ENCODE measurements at places on chromosomes 2 and 18. TPM values are rescaled to one million over a fixed set of nuclear protein-coding genes. Genes with fewer than 3 reads are reported as not detected.

- no peak for DNase-seq
These were observed 352.6 kb upstream of the MYT1L start for GRCh38 chr2:2683606-2684224.

GRCh38 chr2:11647834-11648600 lies 22.0 kb downstream of the NTSR2 start:
- no peak for DNase-seq

DNA sequence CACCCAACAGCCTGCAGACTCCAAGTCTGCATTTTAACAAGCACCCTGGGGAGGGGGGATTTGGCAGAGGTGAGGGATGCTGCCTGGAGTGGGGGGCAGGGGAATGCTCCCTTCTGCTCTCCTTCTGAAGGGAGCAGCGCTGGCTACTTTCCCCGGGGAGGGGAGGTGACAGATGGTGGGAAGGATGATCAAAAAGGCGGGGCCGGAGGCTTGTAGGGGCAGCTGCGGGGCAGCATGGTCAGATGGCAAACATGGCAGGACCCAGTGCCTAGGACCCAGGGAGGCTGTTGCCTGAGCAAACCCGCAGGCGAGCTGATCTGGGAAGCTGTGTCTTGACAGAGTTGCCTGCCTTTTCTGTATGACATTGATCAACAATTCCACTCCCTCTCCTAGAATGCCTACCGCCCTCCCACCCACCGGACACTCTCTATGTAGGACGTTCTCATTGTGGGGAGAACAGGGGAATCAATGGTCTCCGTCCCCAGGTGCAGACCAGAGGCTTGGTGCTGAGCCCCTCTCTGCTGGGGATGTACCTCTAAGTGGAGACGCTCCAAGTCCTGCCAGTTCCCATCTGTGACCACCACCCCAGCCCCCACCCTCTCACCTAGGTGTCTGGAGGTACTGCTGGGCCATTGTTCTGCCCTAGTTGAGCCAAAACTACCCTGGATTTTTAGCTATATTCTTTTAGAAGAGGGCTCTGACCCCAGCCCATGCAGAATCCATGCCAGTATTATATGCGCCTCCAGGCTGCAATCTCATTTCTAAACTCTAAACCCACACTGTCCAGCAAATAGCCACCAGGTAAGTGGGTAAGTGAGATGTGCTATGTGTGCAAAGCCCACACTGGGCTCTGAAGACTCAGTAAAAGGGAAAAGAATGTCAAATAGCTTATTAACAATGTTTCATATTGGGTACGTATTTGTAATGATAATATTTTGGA lies 89.7 kb upstream of the SEC11C start:
- DNase-seq, result no peak

Gene WIPF1
- total RNA-seq, result 1.3 TPM
